ENCODE measurements at places on chromosomes 1 and 21. TPM values are rescaled to one million over a fixed set of nuclear protein-coding genes. Genes with fewer than 3 reads are reported as not detected.

SLC16A4 gene
- 96.8 TPM for polyA plus RNA-seq

DNM3 gene
- polyA plus RNA-seq: 4.4 TPM

APOBEC4 gene
- polyA plus RNA-seq: not detected

OR2T35 gene
- polyA plus RNA-seq: not detected

PLCH2 gene
- polyA plus RNA-seq: 1.7 TPM

SYT6 gene
- polyA plus RNA-seq: 1.9 TPM

AGT gene
- 38.9 TPM for polyA plus RNA-seq

C1orf94 gene
- polyA plus RNA-seq: 0.10 TPM

SLC2A5 gene
- 1.3 TPM for polyA plus RNA-seq

PPFIA4 gene
- polyA plus RNA-seq: 7.4 TPM

JAM2 gene
- polyA plus RNA-seq: 10.6 TPM

SHE gene
- 12.4 TPM for polyA plus RNA-seq

PRR9 gene
- not detected for polyA plus RNA-seq

IGSF9 gene
- polyA plus RNA-seq: 24.2 TPM

OPRD1 gene
- 0.43 TPM for polyA plus RNA-seq

LCE5A gene
- polyA plus RNA-seq: not detected

HENMT1 gene
- 11.0 TPM for polyA plus RNA-seq

ACTN2 gene
- polyA plus RNA-seq: 1.0 TPM

USH2A gene
- polyA plus RNA-seq: 0.31 TPM

ANKRD35 gene
- 2.6 TPM for polyA plus RNA-seq

SEC16B gene
- polyA plus RNA-seq: 6.6 TPM

RAB7B gene
- polyA plus RNA-seq: 1.9 TPM

OR6N1 gene
- not detected for polyA plus RNA-seq

SPATA6 gene
- polyA plus RNA-seq: 14.0 TPM

VANGL2 gene
- polyA plus RNA-seq: 33.2 TPM

TMEM69 gene
- 51.0 TPM for polyA plus RNA-seq

SPRR2F gene
- polyA plus RNA-seq: not detected

LYPLA2 gene
- polyA plus RNA-seq: 78.9 TPM

HTR6 gene
- polyA plus RNA-seq: 2.7 TPM

RNF186 gene
- polyA plus RNA-seq: 0.36 TPM
